ENCODE measurements at places on chromosomes 13 and 19. TPM values are rescaled to one million over a fixed set of nuclear protein-coding genes. Genes with fewer than 3 reads are reported as not detected.

GRCh38 chr19:30276011-30276882 lies 95.9 kb upstream of the ZNF536 start:
- H3K4me3 ChIP-seq: no peak overlapping the region
- H3K4me1 ChIP-seq: no peaks in the 10 kb centered on the region
- no peak overlapping the region for H3K27ac ChIP-seq
- no peaks in the 10 kb centered on the region for H3K36me3 ChIP-seq

DNA sequence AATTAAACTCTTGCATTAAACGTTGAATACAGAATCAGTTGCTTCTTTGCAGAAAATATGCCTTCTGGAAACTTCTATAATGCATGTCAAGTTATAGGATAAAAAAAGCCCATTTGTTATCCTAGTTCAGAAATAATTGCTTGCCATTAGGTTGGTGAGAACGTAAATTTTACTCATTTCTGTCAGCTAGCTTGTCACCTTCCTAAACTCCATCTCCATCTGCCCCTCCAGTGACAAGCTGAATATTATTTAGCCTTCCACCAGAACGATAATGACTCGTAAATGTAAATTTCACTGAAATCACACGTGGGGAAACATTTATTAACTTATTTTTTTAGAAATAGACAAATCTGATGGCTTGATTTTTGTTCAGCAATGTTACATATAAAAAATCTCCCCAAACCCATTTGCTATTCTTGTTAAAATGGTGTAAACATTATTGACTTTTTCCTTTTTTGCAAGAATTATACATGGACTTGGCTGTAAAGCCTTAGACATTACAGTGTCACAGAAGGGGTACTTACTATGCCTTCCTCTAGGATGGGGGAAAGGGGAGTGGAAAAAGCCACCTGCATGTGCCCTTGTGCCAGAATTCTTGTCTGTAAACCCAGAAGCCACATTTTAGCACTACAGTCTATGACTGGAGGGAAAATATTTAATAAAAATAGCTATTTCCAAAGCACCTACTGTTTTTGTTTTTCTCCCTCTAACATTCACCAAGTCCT lies 326.8 kb downstream of the OXGR1 start:
- no peaks in the 10 kb centered on the region for H3K4me1 ChIP-seq

DNA sequence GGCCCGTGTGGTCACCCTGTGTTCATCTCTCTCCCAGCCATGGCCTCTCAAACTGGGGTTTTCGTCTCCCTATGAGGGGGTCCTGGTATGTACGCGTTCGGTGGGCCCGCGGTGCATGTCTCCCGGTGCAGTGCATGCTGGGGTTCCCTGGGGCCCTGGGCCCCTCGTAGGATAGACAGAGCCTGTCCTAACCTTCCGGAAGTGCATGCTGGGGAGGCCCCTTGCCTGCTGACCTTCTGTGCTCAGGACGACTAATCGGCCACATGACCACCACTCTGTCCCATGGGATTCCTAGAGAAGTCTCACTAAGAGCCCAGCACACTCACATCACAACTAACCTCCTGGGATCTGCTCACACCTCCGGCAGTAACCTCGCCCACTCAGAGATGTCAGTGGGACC lies 4.9 kb upstream of the USE1 start:
- no peak overlapping the region for H3K4me3 ChIP-seq
- H3K36me3 ChIP-seq: no peaks in the 10 kb centered on the region
- H3K27me3 ChIP-seq: no peaks in the 10 kb centered on the region
- peaks cover 8% of the 10 kb centered on the region for H3K4me1 ChIP-seq
- DNase-seq: no peak

GRCh38 chr19:15358918-15359317 lies 20.7 kb downstream of the AKAP8 start:
- no peak overlapping the region for H3K27ac ChIP-seq
- H3K4me1 ChIP-seq: no peaks in the 10 kb centered on the region
- H3K27me3 ChIP-seq: no peaks in the 10 kb centered on the region
- no peak for DNase-seq

DNA sequence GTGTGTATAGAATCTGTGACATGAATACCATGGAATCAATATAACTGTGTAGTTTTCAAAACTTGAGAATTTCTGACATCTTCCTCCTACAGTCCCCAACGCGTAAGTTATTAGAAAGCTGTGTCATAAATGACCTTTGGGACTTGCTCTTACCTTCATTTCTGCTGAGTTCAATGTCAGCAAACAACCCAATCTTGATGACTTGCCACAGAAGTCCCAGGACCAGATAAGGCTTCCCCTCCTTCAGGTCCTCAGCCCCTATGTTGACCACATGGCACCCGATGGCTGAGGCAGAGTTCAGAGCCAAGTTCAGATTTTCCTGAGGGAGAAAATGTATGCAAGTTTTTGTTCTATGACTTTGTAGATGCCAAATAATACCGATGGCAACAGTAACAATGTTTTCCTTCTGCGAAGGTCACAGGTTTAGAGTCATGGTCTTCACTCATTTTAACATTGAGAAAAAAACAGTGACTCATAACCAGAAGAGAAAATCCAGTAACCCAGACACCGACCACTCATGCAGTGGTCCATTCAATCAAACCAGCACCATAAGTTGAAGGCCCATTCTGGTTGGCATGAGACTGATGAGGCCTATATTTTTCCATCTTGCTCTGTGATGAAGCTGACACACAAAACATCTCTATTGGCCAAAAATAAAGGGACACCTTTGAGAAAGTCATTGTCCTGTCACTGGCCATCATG lies 29.2 kb downstream of the LCP1 start:
- H3K27ac ChIP-seq: no peak overlapping the region
- H3K4me1 ChIP-seq: no peaks in the 10 kb centered on the region
- no peaks in the 10 kb centered on the region for H3K27me3 ChIP-seq
- no peak for DNase-seq
- no peak overlapping the region for H3K4me3 ChIP-seq

DNA sequence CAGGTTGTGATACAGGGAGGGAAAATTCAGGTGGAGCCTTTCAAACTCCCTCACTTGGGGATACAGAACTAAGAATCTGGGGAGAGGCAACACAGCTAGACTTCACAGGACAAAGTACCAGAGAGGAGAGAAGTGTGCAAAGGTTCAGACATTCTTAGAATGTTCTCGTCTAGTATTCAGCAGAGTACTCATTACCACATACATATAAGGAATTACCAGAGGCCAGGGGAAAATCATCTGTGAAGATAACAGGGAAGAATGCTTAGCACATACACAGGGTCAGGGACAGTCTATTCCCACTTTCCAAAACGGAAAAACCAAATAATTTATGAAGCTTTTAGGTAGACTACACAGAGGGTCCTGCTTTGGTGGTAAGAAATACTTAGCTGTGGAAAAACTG lies 58.1 kb downstream of the TRPC4 start:
- no peaks in the 10 kb centered on the region for H3K4me1 ChIP-seq
- no peaks in the 10 kb centered on the region for H3K36me3 ChIP-seq
- no peaks in the 10 kb centered on the region for H3K27me3 ChIP-seq
- H3K27ac ChIP-seq: no peak overlapping the region
- no peak overlapping the region for H3K4me3 ChIP-seq

DNA sequence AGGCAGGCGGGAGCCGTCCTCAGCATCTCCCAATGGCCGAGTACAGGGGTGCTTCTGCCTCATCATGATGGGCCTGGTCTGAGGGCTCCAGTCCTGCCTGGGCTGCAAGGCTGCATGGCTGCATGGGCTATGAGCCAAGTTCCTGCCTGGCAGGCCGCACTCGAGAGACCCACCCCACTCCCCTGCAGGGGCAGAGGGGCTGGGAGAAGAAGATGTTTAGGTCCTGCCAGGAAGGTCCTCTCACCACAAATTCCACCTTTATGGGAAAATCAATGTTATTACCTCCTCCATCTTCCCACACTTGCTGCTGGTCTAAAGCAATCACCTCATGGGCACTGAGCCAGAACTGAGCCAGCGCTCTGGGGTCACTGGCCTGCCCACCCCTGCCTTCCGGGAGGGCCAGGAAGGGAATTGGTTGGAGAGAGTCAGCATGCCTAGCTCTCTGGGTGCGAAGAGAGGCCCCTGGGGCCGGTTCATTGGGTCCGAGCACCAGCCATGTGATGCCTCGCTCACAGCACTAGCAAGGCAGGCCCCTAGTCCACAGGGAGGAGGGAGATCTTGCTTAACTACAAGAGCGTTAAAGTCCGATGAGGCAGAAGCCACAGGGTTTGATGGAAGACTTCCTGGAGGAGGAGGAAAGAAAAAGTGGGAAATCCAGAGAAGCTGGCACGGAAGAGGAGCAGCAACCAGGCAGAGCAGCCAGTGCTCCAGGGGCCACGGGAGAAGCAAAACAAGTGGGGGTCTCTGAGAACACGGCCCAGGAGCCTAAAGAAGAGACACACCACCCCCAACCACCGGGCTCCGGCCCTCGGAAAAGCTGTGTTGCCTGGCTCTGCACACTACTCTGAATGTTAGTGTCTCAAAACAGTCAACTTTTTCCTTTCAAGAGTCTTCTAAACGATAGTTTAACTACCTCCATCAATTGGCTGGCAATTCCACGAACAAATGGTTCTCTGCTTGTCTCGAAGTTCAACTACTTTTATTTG lies 63.1 kb downstream of the CEBPG start:
- no peaks in the 10 kb centered on the region for H3K36me3 ChIP-seq
- no peak for DNase-seq
- no peaks in the 10 kb centered on the region for H3K27me3 ChIP-seq
- no peak overlapping the region for H3K27ac ChIP-seq
- H3K4me1 ChIP-seq: no peaks in the 10 kb centered on the region

- H3K27ac ChIP-seq: no peak overlapping the region
- no peaks in the 10 kb centered on the region for H3K27me3 ChIP-seq
- DNase-seq: no peak
- H3K4me3 ChIP-seq: no peak overlapping the region
Observed at GRCh38 chr13:22040810-22041364, 370.0 kb downstream of the FGF9 start.

Gene CYSLTR2
- not detected for total RNA-seq

Gene RELB
- total RNA-seq: 8.9 TPM

Gene CFAP97D2
- not detected for total RNA-seq

Gene S1PR5
- total RNA-seq: 1.0 TPM

Gene SIGLECL1
- not detected for total RNA-seq

Data from body of pancreas (tissue), 4 donors.